NCI-H748 treated with DMSO at 0.1 percent for 48 hours (cell line): ENCODE measurements at places on chromosomes 12 and 14.

DNA sequence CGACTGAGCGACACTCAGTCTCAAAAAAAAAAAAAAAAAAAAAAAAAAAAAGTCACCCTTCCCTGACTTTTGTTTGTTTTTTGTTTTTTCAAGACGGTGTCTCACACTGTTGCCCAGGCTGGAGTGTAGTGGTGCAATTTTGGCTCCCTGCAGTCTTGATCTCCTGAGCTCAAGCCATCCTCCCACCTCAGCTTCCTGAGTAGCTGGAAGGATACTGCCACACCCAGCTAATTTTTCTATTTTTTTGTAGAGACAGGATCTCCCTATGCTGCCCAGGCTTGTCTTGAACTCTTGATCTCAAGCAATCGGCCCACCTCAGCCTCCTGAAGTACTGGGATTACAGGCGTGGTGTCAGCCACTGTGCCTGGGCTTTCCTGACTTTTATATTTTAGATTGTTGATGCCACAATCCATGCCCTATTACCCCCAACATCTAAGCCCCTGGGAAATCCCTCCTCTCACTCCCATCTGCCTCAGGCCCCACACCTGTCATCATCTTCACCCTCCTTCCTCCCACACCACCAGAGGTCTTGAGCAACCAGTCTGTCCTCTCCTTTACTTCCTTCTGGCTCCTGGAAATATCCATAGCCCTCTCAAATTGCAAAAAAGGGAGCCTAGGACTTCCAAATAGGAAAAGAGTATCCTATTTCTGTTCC lies 7.8 kb downstream of the IKZF4 start:
- DNase-seq: no peak

DNA sequence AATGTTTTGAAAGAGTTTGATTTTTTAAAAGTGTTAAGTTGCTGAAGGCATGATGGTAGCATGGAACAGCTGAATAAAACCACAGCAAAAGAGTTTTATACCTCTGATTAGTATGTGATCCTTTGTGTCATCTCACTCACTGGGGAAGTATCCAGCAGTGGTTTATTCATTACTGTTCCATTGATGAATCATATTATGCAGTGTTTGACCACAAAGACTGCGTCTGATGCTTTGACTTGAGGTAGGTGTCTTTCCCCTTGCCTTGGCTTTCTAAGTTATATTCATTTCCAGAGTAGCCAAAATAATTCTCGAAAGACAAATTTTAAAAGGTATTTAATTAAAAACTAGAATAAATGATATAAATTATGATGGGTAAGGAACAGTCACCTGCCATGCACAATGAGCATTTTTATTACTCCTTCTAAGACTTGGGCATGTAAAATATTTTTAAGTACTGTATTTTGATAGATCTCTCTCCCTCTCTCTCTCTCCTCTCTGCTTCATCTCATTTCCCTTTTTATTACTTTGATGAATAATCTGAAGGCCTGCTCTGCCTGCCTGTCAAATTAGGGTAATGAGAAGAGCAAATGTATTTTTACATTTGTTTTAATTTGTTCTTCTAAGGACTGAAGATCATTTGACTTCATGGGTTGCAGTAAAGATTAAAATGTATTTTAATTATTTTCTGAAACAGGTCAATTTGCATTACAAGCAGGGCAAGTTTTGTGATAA lies 164.9 kb downstream of the NAV3 start:
- no peak for DNase-seq

- no peak for DNase-seq
Observed at GRCh38 chr12:57541717-57542116, 5.3 kb downstream of the DCTN2 start.

DNA sequence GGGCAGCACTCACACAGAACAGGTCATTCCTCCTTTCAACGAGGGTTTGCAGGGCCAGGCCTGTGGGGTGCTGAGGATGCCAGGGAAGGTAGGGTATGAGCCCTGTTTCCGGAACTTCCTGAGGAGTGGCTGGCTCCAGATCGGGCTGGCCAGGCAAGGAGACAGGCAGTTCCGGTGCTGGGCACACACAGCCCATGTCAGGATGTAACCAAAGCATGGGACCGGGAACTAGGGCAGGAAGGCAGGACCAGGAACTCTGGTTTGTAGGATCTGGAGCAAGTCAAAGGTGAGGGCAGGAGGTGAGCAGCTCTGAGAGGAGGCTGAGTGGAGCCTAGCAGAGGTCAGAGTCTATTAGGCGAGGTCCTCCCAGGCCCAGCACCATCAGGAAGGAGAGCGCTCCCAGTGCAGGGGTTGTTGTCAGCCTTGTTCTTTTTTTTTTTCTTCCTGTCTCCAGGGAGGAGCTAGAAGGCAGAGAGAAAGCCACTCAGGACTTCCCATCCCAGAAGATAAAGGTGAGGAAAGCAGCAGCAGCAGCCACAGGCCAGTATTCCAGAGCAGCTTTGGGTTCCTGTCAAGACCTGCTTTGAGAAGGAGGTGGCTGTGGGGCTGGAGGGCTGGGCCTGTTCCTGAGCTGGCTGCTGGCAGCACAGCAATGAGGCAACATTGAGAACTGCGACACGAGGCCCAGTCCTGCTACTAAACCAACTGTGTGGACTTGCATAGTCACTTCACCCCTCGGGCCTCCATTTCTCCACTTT lies 49.0 kb upstream of the PTGR2 start:
- no peak for DNase-seq

GRCh38 chr12:44015333-44015941 lies 179.6 kb downstream of the TMEM117 start:
- peak; percentile 44 for DNase-seq

GRCh38 chr14:90733139-90733808 lies 83.0 kb downstream of the TTC7B start:
- no peak for DNase-seq

- DNase-seq: no peak
Observed at GRCh38 chr14:61256826-61257468, 24.2 kb downstream of the TMEM30B start.

DNA sequence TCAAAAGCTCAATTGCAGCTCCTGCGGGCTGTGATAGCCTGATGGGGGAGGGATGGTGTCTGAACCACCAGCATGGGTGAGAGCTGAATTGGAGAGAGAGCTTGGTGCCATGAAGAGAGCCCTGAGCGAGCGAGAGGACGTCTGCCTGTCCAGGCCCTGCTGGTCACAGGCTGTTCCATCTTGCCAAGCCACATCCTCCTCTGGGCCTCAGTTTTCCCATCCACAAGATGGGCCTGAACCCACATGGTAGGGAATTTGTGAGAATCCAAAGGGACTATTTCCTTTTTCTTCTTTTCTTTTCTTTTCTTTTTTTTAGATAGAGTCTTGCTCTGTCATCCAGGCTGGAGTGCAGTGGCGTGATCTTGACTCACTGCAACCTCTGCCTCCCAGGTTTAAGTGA lies 276.4 kb downstream of the VRK1 start:
- DNase-seq: no peak

DNA sequence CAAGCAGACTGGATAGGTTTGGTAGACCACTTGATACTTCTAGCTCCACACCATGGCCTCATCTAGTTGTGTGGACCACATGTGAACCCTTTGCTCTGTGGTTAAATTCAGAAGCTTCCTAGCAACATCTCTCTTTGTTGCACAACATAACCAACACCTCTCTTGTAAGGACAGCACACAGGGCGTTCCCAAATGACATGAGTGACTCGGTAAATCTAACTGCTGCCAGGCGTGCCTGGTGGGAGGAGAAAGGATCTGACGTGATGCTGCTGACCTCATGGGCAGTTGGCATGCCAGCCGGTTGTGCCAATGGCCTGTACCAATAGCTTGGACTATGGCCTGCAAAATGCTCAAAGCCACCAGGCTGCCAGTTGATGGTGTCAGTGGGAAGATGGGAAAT lies 93.8 kb downstream of the CPSF2 start:
- no peak for DNase-seq

- DNase-seq: no peak
Observed at GRCh38 chr12:125399489-125399888, 334.3 kb downstream of the AACS start.

DNA sequence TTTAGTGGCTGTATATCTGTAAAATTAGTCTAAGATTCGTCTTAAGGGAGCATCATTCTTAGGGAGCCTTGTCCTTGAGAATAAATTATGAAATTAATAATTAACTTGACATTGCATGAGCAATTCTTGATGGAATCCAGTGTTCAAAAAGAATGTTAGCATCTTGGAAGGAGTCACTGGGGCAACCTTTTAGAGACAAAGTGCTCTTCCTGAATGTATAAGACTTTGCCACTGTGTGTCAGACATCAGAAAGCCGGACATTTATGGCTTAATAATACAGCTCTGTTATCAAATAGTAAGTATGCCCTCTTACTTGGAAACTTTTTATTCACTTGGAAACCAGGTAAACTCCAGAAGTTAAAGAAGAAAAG lies 83.3 kb downstream of the CCER1 start:
- DNase-seq: no peak
